Stimulated activated CD4-positive, alpha-beta T cell treated with anti-CD3 and anti-CD28 coated beads, Interleukin-4, amount 100 ng/mL, for 48 hours (primary cell): ENCODE measurements at places on chromosomes 3 and 15.

DNA sequence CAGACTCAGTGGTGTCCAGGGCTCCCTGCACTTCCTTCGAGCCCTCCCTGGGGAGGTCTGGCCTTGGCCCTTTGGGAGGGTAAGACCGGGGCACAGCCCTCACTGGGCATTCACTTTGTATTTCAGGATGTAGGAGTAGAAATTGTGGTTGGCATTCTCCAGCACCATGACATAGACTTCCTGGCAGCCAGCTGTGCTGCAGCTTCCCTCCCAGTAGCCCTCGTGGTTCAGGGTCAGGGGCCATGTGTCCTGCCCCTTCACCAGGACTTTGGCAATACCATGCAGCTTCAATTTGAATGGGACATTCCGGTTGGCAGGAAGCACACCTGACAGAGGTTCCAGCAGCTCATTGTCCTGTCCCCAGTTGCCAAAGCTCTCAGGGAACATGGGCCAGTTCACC is 47.3 kb downstream of the KY start:
- no peak for DNase-seq

DNA sequence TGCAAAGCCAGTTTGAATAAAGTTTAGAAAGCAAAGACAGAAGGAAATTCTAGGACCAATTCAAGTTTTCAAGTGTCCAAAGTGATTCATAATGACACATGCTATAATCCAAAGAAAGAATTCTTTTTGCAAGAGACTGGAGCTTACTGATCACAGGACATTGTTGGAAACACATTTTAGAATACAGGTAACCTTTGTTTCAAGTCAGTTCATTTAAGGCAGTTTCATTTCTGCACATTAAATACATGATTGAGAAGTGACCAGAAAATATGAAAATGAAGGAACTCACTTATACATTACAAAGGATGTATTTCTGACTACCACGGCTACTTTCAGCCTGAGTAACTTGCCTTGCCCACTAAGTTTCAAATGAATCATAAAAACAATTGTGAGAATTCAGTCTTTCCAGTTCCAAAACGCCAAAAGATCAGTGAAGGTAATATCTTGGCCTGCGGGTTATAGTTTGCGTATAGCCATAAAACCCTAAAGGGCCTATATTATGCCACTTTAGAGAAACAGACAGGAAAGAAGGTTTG is 48.7 kb downstream of the PRICKLE2 start:
- no peak for DNase-seq

GRCh38 chr3:4776980-4777581 is 202.2 kb upstream of the BHLHE40 start:
- DNase-seq, result no peak

- DNase-seq, result no peak
These were observed 122.3 kb downstream of the MITF start for GRCh38 chr3:69861556-69861955.
